ENCODE measurements at places on chromosomes 2 and 18.

- DNase-seq, result no peak
Measured at GRCh38 chr2:29879456-29879855, 41.9 kb downstream of the ALK start.

GRCh38 chr2:43495727-43496126 lies 100.1 kb downstream of the THADA start:
- no peak for DNase-seq

GRCh38 chr18:26677957-26678356 lies 129.6 kb upstream of the KCTD1 start:
- no peak for DNase-seq

DNA sequence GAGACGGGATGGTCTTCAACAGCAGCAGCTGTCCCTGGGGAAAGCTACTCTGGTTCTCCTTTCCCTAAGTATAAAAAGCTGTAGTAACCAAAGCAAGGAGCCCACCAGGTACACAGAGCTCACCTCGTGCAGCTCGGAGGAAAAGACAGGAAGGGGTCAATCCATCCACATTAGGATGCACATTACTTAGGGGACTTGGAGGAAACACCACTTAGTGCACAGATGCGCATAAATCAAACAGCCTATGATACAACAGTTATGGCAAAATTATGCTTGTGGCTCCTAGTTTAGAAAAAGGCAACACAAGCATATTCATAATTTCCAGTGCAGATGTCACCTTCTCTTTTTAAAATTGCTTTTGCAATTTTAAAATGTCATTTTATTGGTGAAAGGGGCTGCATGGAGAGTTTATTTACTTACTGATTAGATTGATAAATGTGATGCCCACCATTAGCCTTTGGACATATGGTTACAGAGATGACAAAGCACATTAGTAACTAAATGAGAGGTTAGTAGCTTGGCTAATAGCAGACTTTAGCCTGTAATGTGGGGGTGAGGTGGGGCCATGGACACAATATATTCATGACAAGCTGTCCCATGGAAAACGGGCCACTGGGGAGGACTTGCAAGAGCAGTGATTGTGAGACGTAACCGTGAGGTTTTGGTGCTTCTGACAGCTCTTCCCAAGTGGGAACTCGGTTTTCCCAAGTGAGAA lies 199.8 kb downstream of the MYT1L start:
- no peak for DNase-seq

DNA sequence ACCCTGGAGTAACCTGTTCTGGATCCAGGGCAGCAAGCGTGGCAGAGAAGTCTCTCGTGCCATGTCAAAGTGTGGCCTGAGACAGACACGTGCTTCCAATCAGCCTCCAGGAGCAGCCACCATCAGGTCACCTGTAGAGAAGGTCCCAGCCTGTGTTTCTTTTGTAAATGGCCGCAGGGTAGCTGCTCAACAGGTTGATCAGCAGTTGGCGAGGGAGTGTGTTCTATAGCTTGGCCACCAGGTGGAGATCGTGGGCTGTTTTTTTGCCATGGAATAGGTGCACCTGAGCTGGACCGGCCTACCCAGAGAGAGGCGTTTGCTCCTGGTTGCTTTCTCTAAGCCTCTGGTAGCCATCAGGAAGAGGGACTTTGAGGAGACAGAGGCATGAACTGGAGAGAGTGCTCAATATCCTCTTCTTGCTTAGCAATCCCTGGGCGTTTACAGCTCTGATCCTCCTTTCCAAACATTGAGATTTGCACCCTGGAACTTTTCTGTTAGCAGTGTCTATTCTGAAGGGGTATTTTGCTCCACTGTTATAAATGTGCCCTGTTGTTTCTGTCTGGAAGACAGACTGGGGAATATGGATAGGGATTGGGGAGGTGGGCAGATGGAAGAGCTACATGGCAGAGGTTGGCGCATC lies 34.2 kb upstream of the EN1 start:
- peak; percentile 49 for DNase-seq

DNA sequence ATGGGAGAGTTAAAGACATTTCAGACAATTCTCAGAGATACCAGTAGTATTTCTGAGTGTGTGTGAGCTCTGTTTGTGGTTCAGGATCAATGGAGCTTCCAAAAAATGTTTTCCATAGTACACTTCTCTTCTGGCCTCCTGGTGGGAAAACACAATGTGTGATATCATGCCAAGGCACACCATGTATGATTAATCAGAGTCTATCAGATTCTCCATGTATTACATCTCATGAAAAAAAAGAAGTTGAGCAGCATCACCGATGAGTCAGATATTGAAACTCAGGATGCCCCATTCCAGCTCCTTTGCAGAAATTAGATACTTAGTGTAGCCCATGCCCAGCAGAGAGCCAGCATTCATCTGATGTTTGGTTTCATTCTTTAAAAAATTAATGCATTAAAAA lies 620.3 kb upstream of the POU3F3 start:
- no peak for DNase-seq

DNA sequence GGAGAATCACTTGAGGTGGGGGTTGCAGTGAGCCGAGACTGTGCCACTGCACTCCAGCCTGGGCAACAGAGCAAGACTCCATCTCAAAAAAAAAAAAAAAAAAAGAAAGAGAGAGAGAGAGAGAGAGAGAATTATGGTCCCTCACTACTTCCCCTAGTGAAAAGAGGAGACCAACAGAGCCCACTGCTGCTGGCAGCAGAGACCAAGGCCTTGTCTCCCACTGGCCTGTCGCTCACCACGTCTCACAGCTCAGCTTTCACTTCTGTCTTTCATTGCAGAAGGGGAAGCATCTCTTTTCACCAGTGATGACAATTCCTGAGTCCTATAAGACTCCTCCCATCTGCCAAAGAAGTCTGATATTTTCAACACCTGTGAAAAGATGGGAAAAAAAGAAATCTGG lies 81.3 kb downstream of the CLHC1 start:
- no peak for DNase-seq

GRCh38 chr2:10868465-10869314 lies 43.0 kb upstream of the KCNF1 start:
- no peak for DNase-seq

DNA sequence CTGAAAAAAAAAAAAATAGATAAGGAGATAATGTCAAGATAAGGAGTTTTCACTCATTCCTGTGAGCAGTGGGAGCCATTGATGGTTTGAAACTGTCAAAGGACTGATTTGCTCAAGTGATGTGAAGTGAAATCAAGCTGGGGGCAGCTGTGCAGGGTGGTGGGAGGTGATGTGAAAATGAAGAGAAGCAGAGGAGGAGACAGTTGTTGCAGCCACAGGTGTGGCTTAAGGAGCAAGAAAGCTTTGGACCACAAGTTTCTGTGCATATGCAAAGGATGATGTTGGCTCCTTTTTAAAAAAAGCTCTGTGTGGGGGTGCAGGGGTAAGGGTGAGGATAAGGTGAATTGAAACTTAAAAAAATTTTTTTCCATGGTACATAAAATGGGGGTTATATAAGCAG lies 8.3 kb downstream of the EFR3B start:
- DNase-seq, result no peak

DNA sequence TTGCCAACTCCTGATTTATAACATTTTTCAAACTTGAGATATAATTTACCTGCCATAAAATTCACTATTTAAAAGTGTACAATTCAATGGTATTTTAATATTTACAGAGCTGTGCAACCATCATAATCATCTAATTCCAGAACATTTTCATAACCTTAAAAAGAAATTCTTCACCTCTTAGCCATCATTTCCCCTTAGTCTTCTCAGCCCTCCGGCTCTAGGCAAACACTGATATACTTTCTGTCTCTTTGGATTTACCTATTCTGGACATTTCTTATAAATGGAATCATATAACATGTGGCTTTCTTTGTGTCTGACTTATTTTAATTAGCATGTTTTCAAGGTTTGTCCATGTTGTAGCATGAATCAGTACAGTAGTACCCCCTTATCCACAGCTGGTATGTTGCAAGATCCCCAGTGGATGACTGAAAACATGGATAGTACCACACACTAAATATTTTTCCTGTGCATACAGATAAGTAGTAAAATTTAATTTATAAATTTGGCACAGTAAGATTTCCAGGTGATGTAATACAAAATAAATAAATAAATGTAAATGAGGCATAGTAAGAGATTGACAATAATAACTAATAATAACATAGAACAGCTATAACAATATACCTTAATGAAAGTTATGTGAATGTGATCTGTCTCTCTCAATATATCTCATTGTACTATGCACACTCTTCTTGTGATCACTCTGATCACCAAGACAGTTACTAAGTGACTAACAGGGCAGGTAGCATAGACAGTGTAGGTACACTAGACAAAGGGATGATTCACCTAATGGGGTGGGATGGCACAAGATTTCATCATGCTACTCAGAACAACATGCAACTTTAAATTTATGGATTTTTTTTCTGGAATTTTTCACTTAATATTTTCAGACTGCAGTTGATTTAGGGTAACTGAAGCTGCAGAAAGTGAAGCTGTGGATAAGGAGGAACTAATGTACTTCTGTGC lies 73.1 kb downstream of the RAB3GAP1 start:
- DNase-seq, result no peak

- no peak for DNase-seq
Measured at GRCh38 chr2:143700865-143701264, 571.6 kb downstream of the ARHGAP15 start.

DNA sequence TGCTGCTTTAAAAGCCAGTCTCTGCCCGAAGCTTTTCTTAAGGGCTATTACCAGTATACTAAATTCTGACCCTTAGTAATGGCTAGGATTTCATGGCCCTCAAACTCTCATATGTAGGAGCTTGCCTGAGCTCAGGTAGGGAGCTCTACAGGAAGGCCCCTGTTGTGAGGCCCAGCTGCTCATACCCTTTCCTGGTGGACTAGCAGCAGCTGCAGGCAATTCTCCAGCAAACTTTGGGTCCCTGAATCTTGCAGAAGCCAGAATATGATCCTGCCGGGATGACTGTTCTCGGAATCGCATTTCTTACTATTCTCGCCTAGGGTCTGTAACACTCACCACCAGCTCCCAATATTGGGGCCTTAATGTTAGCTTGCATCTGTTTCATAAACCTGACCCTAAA lies 106.4 kb upstream of the SERTAD2 start:
- no peak for DNase-seq

- no peak for DNase-seq
Measured at GRCh38 chr2:144143294-144144151, 376.4 kb downstream of the ZEB2 start.

GRCh38 chr2:9212010-9212635 lies 5.5 kb downstream of the ASAP2 start:
- no peak for DNase-seq

- DNase-seq, result no peak
Measured at GRCh38 chr2:198056836-198057235, 252.4 kb downstream of the PLCL1 start.

GRCh38 chr2:169569948-169570347 lies 3.7 kb downstream of the FASTKD1 start:
- DNase-seq, result no peak

DNA sequence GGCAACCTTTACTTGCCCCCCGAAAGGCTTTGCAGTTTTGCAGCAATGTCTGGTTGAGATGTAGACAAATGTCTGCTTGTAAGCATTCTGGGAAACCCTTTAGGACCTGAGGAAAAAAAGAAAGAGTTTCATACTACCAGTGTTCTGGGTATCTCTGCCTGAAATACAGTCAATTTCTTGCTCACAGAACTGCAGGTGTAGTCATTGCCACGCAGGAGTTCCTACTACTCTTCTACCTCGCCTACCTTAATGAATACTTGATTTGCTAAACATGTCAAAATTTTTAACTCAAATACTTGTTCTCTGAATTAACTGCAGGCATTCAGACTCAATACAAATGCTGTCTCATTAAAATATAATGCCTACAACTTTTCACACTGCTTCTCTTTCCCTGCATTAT lies 56.4 kb downstream of the GCA start:
- no peak for DNase-seq

DNA sequence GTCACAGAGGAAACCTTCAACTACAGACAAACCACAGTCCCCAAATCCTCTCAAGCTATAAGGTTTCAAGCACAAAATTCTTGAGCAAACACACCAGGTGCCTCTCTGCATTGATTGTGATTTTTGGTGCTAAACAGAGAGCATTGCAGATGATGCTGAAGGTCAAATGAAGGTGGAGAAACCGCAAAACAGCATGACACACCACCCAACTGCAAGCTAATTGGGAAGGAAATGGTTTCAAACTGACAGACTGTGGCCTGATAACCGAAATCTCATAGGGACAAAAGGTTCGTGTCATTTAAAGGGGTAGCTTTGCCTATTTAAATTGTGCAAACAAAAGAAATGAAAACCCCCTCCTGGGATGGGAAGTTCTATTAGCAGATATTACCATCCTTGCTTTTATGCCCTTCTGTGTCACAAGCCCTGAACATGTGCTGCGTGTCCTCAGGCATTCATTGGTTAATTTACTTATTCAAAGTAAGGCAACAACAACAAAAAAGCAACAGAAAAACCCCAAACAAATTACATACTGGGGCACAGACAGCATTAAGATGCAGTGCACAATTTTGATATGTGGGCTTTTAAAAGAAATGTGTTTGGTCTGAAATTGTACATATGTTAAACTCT lies 154.9 kb downstream of the AQP4 start:
- no peak for DNase-seq

DNA sequence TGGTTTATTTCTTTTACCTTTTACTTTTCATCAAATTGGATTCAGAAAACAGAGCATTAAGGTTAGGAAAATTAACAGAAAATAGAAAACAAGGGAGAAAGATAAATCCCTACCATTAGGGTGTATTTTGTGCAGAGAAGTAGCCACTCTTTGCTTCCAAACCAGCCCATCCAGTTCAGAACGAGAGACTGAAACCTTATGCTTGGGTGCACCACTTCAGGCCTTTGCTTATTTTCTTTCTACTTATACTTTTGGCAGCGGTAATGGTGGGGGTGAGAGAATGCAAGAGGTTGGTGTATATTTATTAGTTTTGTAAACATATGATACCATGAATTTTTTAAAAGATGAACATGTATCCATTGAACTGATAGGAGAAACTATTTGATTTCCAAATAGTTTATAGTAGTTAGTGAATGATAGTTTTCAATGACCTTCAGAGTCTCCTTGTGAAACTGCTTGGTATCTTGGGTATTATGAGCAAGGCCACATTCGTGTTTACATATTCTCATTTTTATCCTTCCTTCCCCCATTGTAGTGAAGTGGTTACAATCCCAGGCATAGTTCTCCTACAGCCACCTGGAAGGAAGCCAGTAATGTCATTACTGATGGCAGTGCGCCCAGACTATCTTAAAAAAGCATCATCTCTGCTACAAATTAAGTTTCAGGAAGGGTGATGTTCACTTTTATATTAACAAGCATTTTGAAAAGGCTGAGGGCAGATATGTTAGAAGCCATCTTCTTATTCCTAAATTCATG lies 60.8 kb downstream of the MFSD6 start:
- DNase-seq, result no peak

DNA sequence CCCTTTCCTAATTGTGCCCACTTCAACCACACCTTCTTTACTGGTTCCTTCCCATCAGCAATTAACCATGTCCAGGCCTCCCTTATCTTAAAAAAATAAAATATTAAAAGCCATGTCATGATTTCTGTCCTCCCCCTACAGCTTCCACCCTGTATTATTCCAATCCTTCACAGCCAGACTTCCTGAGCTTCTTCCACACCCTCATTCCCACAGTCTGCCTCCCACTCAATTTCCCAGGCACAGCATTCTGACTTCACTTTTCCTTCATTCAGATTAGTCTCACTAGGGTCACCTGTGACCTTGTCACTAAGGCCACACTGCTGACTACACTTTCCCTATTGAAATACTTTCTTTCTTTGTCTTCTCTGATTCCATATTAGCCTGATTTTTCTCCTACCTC lies 159.4 kb downstream of the DIS3L2 start:
- no peak for DNase-seq

Data from activated CD4-positive, alpha-beta T cell treated with anti-CD3 and anti-CD28 coated beads, Interleukin-2, amount 50 U/mL, for 24 hours (primary cell).